ENCODE measurements at places on chromosomes 2 and 18.

- no peak for DNase-seq
These were observed 40.7 kb upstream of the KLF11 start for GRCh38 chr2:10002681-10003080.

DNA sequence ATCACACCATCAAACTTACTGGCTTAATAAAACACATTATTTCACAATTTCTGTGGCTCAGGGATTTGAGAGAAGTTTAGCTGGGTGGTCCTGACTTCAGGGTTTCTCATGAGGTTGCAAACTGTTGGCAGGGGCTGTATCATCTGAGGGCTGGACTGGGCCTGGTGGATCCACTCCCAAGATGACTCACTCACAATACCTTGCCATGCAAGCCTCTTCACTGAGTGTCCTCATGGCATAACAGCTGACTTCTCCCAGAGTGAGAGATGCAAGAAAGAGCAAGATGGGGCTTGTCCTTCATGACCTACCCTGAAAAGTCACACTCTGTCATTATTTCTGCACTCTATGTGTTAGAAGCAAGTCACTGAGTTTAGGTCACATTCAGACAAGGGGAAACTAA lies 73.8 kb downstream of the AQP4 start:
- DNase-seq: no peak

GRCh38 chr2:218024871-218025270 lies 22.1 kb upstream of the TNS1 start:
- DNase-seq: no peak

- DNase-seq: peak; percentile 42
These were observed 159.9 kb downstream of the LOXHD1 start for GRCh38 chr18:46497129-46497528.

DNA sequence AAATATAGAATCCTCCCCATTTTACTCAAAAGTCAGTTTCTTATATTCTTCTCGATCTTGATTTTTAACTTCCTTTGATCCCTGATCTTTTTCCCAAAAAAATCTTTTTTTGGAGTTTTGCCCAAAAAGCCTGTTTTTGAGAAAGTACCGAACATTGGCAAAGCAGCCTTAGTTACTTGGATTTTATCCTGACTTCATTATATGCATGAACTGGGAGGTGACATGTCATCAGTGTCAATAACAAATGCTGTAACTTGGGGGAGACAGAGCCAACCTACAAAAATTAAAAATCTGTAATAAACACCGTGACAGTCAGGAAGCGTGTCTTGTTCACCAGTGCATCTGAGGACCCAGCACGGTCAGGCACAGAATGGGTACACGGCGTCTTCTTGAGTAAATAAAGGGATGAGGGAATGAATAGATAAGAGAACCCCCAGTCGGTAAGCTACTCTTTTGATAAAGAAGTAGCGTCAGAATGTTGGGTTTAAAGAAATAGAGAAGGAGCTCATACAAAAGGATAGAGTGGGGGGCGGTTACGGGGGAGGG lies 24.9 kb downstream of the TRAPPC12 start:
- DNase-seq: no peak

DNA sequence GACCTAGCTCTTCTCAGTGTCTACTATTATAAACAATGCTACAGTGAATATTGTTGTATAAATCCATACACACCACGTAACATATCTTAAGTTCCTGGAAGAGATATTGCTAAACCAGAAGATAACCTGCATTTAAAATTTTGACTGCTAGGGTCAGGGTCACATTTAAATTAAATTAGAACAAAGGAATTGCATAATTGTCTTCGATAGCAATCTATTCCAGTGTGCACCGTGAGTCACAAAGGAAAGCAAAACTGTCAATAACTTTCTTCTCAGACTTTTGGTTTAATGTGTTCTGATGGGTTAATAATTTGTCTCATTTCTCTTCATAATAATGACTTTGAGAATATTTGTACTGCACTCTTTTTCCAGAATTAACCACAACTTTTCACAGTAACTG lies 4.2 kb downstream of the GEN1 start:
- no peak for DNase-seq

DNA sequence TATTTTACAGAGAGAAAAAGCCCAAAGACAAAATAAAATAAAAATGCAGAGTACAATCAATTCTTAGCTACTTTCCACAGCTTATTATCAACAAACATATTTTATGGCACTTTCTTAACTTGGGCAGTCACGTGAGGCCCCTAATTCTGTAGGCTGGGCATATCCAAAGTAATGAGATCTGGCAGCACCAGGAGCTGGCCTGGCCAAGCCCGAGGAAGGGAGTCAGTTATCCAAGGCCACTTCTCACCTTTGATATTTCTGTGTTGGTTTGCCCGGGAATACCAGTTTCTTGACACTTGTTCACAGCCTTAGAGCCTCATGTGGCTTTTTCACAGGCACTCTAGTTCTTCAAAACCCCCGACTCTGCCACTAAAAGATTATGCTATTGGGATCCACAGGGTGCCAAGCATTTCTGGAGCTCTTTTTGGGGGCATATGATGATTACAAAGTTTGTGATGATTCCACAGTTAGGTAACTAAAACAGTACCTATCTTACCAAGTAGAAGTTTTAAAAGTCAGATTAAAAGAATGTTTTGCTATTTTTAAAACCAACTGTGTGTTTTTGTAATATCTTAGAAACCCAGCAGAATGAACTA lies 90.4 kb downstream of the MEP1B start:
- DNase-seq: no peak

GRCh38 chr2:228503731-228504130 lies 322.2 kb upstream of the SPHKAP start:
- DNase-seq: no peak

DNA sequence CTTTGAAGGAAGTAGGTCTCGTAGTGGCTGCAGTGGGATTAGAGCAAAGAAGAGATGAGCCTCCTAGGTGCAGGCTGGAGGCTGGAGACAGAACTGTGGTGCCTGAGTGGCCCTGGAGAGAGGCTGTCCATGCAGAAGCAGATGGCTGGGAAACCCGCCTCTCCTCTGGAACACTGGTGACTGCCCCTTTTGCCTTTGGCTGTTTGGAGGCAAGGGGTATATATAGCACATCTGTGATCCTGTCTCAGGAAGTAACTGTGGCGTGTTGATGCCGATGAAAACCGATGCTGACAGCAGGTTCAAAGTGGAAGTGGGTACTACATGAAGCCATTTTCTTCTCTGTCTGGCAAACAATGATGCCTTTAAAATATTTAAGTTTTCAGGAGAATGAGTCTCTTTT lies 43.5 kb downstream of the SLC9A2 start:
- no peak for DNase-seq

DNA sequence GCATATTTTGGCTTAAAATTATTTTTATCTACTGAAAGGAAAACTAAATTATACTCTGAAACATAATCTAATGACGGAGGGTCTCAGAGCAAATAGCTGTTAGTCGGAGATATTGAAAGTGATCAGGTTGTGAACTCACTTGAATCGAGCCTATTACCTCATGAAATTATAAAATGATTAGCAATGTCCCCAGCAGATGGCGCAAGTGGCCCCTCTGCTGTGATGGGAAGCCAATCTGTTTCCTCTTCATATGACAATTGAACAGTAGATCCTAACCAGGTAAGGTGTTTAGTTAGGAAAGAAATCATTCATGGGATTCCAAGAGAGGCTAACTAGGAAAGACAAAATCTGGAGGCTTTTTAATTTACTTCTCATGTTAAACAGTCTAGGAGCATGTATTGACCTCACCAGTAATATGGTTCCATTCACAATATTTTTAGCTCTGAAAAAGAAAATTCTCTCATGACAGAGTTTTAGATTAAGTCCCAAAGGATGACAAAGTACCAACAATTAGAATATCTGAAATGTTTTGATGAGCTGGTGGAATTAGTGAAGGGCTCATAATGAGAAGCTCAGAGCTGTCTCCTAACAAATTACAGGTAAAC lies 29.9 kb upstream of the MPPE1 start:
- DNase-seq: peak; percentile 65

GRCh38 chr2:1282552-1282951 lies 130.7 kb upstream of the TPO start:
- DNase-seq: no peak

DNA sequence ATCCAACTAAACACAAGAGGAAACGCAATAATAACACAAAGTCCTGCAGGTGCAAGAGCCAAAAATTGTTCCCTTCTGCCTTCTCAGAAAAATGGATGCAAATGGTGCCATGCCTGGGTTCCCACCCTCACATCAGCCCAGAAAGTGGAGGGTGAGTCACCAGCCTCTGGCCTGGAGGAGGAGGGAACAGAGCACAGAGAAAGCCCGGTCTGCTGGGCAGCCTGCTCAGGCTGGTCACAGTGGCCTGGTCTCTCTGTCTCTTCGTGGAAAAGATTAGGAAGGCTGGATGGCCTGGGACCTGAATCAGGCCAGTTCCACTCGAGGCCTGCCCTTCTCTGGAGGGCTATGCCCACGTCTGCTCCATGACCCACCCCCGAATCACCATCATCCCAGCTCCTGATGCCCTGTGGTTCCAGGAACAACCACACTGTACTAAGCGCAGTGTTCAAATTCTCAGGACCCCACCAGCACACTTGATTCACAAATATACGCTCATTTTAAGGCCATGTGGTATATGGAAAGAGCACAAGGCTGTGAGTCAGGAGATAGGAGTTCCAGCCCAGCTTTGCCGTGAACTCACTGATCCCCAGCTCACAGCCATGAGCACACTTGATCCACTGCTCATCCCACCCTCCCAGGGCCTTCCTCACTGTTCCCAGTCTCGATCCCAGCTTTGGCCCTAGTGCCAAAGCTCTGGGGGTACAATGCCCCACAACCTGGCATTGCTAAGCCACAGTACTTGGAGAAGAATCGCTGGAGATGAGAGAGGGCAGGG lies 82.1 kb downstream of the ZBTB7C start:
- peak; percentile 59 for DNase-seq

DNA sequence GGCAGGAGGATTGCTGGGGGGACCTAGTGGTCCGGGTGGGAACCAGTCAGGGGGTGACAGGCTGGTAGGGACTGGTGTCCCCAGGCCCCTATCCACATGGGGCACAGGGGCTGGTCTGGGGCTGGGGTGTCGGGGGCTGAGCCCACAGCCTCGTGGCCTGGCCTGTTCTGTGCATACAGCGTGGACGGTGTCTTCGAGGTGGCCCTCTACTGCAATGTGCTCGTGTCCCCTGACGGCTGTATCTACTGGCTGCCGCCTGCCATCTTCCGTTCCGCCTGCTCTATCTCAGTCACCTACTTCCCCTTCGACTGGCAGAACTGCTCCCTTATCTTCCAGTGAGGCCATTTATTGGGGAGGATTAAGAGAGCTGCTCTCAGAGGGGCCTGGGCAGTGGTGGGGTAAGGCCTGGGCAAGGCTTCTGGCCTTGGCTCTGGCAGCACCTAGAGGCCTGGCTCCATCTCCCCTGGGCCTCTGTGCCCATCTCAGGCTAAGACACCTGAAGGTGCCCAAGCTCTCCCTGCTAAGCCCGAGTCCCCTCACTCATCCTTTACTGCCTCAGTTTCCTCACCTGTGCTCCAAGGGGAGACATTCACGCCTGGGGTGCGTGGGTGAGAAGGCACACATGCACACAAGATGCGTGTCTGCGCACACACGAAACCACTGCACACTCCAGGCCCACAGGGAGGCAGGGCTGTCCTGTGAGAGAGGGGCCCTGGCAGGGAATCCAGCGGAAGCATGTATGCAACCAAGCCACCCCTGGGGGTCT lies 1.9 kb downstream of the CHRNG start:
- DNase-seq: no peak

DNA sequence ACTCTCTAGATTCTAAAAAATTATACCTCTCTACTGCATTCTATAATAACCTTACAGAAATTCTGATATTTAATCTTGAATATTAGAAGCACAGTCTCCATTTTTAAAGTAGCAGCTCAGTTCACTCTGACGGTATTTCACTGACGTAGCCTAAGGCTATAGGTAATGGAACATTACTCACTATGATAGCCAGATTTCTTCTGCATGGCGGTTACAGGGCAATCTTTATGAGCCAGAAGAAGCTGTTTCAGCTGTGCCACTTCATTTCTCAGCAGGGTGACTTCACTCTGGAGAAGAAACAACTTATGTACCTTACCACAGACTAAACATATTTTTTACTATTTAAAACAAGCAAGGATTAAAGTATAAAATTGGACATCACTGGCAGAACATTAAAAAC lies 75.3 kb upstream of the CHN1 start:
- no peak for DNase-seq

DNA sequence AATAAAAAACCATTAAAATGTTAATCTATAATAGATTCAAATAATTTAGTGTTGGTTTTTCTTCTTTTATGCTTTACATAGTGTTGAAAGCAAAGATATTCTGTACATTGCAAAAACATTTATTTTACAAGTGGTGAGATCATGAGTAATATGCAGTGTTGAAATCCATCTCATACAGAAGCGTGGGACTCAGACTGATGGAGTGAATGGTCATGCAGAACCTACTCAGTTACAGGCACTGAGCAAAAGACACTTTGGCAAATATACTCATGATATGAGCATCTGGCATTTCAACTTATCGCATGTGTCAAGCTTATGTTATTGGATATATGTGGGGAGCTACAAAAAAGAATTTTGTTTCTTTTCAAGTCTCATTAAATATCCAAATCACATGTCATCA lies 620.2 kb upstream of the NETO1 start:
- DNase-seq: peak; percentile 23

DNA sequence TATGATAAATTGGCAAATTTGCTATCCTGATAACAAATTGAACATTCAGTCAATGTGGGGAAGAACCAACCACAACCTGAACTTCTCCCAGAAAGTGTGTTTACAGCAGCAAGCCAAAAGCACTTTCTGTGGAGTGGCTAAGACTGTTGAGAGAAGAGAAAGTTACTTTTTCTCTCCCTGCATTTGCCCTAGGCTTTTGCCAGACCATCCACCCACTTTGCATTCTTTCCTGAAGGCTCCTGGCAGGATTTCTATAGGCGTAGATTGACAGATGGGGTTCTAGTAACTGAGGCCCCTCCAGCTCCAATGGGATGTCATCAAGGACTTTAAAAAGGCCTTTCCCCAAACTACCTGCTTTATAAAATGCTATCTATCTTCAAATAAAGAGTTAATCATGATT lies 215.2 kb downstream of the GULP1 start:
- no peak for DNase-seq

DNA sequence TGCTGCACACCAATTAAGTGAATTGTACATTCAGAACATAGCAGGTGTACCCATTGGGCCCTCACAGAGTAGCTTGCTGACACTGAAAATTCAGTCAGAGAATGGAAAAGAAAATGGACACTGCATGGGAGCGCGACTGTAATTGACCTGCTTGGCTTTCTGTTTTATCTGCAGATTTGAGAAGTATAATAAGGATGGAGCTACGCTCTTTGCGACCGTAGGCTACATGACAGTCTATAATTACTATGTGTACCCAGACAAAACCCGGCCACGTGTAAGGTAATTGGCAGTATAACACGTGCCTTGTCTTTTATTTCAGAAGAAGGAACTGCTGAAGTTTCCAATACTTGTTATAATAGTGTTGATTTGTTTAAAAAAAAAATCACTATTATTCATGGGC lies 33.5 kb upstream of the METAP1D start:
- no peak for DNase-seq

- no peak for DNase-seq
These were observed 468.2 kb upstream of the ST6GAL2 start for GRCh38 chr2:107354175-107354574.

Data from EH (cell line).